Spinal cord (tissue), 10 donors: ENCODE measurements at places on chromosomes 4 and X.

- no peak for DNase-seq
Observed at GRCh38 chrX:153886915-153887314, 942 bp upstream of the L1CAM start.

GRCh38 chrX:10677490-10677889 is 57.1 kb upstream of the MID1 start:
- DNase-seq: peak; percentile 22

DNA sequence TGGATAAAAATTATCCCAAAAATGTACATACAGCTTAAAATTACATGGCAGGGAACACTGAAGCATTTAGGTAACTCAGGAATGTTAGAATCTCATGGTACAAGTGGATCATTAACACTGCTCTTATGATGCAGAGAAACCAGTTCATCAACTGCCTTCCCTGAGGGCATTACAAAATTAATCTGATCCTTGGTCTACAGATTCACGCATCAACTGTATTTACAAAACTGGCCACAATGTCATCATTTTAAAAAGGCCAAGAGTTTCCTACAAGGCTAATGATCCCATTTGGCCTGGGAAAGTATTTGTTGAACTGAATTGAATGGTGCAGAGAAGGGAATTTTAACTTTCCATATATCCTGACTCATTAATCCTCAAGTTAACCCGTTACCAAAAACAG is 84.6 kb downstream of the TSPAN5 start:
- no peak for DNase-seq

GRCh38 chrX:153371256-153371655 is 29.9 kb downstream of the PNMA6E start:
- no peak for DNase-seq

GRCh38 chr4:73917081-73917501 is 47.9 kb downstream of the CXCL1 start:
- no peak for DNase-seq

DNA sequence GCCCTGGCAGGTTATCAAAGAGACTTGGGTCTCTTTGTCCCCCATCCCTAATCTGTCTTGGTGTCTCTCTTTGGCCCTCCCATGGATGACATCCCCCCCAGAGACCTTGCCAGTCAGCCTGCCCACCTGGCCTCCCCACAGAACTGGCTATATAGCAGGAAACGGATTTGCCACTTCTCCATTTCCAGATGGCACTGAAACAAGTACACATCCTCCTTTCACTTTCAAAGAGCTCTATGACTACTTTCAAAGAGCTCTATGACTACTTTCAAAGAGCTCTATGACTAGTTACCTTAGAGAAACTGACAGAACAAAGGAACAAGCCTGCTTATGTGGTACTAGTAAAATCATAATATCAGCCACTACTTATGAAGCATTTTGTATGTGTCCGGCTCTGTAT is 175.3 kb downstream of the MAML3 start:
- no peak for DNase-seq

GRCh38 chrX:17563515-17563914 is 173.8 kb upstream of the SCML1 start:
- no peak for DNase-seq

DNA sequence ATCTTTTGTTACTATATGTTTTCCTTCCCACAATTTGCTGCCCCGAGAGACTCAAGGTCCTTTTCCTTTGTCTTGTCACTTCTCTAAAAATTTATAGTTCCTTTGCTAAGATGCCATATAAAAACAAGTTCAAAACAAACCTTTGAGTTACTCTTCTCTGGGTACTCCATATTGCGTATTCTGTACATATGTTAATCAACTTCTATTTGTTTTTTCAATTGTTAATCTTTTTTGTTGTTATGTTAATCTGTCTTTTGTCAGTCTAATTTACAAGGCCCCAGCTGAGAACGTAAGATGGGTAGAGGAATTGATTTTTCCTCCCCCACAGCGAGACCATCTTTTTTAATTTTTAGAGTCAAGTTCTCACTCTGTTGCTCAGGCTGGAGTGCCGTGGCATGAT is 7.2 kb upstream of the PPEF2 start:
- DNase-seq: no peak

DNA sequence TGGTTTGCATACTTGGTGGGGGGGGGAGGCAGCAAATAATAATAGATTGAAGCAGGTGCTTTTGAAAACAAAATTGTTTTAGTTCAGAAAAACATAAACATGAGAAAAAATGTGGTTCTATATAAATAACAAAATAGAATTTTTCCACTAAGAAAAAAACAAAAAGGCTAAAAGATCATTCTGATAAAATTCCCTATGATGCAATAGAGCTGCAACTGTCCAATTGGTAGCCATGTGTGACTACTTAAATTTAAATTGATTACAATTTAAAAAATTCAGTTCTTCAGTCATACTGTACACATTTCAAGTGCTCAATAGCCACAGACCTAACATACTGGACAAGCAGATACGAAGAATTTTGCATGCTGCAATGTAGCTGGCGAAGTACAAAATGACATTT is 11.0 kb downstream of the TRMT10A start:
- DNase-seq: no peak

- DNase-seq: no peak
Observed at GRCh38 chr4:48027653-48028052, 11.1 kb downstream of the NIPAL1 start.

DNA sequence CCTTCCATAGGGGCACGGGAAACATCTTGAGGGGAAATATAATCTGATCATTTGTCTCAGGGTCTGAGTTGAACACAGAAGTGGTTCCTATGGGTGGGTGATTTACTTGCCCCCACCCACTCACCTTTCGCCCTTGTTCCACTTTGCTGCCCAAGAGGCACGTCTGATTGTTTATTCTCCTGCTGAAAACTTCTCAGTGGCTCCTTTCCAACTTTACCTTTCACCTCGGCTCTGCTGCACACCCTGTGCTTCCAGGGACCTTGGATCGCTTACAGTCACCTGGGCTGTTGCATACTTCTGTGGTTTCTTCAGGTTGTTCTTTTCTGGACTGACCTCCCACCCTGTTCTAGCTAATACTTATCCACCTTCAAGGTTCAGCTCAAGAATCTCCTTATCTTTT is 213.4 kb upstream of the JADE1 start:
- no peak for DNase-seq

- DNase-seq: no peak
Observed at GRCh38 chr4:185740471-185740873, 71.5 kb downstream of the SORBS2 start.

DNA sequence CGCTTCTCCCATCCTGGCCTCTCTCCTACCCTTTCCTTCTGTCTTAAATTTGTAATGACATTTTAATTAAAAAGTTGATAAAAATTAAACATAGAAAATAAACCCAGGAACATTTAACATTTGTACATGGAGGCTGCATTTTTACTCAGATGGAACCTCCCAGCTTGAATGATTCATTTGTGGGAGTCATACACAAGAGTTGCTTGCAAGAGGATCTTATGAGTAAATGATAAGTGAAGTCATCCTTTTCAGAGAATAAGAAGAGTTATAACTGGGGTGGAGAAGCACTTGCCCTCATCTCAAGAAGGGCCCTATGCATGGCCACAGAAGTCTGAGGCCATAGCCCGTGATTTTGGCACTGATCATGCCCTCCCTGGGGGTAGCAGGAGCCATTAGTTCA is 482.9 kb upstream of the BOD1L1 start:
- DNase-seq: no peak

DNA sequence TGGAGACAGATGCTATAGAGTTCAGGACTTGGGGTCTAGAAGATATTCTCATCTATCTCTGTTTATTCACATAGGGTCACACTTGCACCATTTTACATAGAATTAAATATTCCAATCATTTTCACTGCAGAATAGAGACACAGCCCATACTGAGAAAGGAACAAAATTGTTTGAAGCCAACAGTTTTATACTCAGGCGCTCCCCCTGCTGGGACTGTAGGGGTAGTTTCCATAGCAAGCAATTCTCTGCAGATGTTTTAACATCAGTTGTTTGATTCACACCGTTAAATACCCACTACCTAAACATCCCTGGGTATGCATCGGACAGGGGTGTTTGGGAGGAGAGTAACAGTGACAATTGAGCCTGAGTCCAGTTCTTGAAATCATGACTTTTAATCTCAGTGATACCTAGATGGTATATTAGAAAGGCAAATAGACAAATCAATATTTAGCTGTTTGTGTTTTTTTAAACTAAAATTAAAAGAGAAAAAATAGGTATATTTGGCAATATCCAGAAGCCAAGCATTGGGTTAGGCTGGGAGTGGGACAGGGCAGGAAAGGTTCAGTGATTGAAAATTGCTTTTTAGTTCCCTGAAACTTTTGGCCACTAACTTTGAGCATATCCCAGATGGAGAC is 33.8 kb downstream of the LONRF3 start:
- peak; percentile 29 for DNase-seq

GRCh38 chrX:153933748-153934147 is 1.1 kb downstream of the NAA10 start:
- no peak for DNase-seq

DNA sequence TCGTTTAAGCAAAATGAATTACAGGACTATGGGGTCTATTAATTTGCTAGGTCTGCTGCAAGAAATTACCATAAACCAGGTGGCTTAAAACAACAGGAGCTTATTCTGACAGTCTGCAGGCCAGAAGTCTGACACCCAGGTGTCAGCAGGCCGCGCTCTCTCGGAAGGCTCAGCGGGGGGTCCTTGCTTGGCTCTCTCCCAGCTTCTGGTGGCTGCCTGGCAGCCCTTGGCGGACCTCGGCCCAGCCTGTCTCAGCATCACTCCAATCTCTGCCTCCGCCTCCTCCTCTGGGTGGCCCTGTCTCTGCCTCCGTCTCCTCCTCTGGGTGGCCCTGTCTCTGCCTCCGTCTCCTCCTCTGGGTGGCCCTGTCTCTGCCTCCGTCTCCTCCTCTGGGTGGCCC is 580.5 kb upstream of the FAT1 start:
- no peak for DNase-seq

- DNase-seq: no peak
Observed at GRCh38 chrX:148670277-148670676, 169.9 kb downstream of the AFF2 start.

DNA sequence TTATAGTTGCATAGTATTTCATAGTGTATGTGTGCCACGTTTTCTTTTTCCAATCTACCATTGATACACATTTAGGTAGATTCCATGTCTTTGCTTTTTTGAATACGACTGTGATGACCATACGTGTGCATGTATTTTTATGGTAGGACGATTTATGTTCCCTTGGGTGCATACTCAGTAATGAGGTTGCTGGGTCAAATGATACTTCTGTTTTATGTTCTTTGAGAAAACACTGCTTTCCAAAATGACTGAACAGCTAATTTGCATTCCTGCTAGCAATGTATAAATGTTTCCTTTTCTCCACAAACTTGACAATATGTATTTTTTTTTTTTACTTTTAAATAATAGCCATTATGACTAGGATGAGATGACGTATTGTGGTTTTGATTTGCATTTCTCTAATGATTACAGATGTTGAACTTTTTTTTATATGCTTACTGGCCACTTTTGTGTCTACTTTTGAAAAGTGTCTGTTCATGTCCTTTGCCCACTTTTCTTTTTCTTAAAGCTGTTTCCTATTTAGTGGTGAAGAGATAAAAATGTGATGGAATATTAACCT is 969.5 kb upstream of the NDST4 start:
- no peak for DNase-seq

DNA sequence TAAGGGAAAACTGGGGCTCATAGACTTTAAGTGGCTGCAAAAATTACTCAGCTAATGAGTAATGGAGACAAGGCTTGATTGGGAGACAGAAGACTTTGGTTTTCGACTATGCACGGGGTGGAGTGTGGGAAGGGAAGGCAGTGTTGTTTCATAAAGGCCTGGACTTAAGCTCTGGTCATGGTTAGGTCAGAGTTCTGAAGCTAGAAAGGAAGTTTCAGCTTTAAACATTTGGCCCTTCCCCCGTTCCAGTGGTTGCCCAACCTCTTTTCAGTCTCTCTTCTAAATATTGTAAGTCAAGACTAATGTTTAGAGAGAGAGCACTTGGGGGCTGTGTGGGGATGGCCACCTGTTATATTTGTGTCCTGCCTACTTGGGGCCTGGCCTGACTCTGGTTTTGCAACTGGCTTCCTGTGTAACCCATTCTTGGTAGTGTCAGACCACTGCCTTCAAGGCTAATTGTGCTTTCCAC is 21.0 kb downstream of the MSN start:
- DNase-seq: no peak

GRCh38 chrX:17854531-17854930 is 6.6 kb downstream of the RAI2 start:
- peak; percentile 27 for DNase-seq

- DNase-seq: no peak
Observed at GRCh38 chr4:87677731-87678130, 27.7 kb downstream of the DMP1 start.

- no peak for DNase-seq
Observed at GRCh38 chr4:3199653-3200422, 49.1 kb upstream of the MSANTD1 start.

GRCh38 chrX:18871161-18871890 is 112.6 kb downstream of the PHKA2 start:
- no peak for DNase-seq

GRCh38 chr4:145203410-145203809 is 23.0 kb upstream of the OTUD4 start:
- DNase-seq: peak; percentile 24

- no peak for DNase-seq
Observed at GRCh38 chr4:148964456-148964855, 522.2 kb upstream of the NR3C2 start.

- DNase-seq: no peak
Observed at GRCh38 chr4:139331185-139331584, 28.9 kb upstream of the NDUFC1 start.

DNA sequence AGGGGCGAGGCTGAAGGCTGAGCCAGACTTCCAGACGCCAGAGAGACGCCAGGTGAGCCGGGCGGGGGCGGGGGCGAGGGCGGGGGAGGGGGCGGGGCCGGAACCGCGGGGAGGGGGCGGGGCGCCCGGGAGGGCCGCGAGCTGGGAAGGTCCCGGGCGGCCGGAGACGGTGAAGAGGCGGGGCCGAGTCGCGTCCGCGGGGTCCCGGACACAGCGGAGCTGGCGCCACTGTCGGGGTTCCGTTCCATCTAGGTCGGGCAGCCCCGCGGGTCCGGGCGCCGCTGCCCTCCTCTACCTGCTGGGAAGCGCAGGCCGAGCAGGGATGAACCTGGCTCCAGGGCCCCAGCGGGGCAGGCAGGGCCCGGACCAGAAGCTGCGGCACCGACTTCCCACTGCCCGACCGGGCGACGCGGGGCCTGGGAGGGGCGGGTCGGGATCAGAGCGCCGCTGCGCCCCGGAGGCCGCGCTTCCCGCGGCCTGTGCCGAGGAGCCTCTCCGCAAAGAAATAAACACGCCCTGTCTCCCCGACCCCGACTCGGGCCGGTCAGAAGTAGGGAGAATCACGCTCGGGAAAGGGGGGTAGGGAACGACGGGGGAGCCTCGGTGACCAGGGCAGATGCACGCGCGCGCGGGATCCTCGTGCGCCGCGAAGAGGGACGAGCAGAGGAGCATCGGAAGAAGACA is 10.6 kb downstream of the HMX1 start:
- no peak for DNase-seq

DNA sequence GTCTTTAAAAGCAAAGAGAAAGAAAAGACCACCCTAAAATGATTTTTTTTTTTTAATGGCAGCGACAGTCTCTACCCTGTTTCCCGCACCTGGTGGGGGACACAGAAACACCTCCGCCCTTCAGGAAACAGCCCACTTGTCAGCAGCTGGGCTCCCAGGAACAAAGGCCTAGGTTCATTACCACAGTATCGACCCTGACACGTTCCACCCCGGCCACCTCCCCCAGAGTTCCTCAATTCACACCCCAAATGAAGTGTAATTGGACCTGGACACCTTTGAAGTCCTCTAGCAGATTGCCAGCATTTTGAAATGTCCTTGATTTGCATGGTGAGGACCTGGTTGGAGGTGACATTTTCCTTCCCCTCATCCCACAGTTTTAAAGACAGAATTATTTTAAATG is 175.0 kb upstream of the BCOR start:
- DNase-seq: no peak

GRCh38 chrX:143964549-143964948 is 80.7 kb downstream of the UBE2NL start:
- no peak for DNase-seq
